ENCODE measurements at places on chromosomes 12 and 14. TPM values are rescaled to one million over a fixed set of nuclear protein-coding genes. Genes with fewer than 3 reads are reported as not detected.

Gene GPR137C
- total RNA-seq, result 0.79 TPM

Gene WNT5B
- 28.5 TPM for total RNA-seq

Gene C14orf180
- total RNA-seq, result not detected

Gene DRAM1
- total RNA-seq, result 41.1 TPM

Gene RPL10L
- total RNA-seq, result not detected

Gene LLPH
- 3.8 TPM for total RNA-seq

Gene ADGRD1
- 10.8 TPM for total RNA-seq

Gene CCDC197
- not detected for total RNA-seq
